NCI-H526 treated with DMSO at 0.1 percent for 48 hours (cell line): ENCODE measurements at places on chromosomes 1 and 21.

- DNase-seq: no peak
Observed at GRCh38 chr1:225851805-225852204, 30.4 kb downstream of the TMEM63A start.

GRCh38 chr1:95850165-95850649 lies 616.2 kb downstream of the RWDD3 start:
- DNase-seq: no peak

DNA sequence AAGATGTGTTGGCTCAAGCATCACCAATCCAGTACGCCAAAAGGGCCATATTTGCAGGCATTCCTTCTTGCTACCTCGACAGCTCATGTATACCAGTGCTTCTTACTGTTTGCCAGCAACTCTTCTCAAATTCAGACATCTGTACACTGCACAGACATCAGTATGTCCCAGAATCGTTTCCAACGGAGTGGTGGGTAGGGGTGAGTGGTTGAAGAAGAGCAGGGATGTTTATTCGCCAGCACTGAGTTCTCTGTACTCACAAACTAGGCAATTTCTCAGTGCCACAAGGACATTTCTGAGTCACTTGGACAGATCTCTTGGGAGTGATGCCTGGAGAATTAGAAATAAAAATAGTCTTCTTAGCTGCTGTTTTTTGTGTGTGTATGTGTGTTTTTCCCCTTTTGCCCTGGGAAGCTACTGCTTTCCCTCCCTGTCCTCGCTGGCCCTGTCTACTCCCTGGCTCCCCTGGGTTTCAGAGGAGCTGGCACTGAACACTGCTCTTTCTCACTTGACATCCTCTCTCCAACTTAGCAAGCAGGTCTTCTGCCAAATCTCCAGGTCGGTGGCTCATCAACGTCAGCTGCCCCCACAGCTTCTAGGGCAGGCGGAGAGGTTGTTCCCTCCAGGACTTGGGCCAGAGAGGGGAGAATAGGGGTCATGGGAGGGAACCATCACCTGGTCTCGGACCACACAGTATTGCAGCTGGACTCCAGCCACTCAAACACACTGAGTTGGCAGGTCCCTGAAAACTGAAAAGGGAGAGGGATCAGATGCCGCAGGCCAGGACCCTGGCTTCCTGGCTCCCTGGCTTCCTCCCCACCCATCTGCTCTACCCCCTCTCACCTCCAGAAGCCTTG lies 90.5 kb downstream of the NMNAT2 start:
- no peak for DNase-seq

DNA sequence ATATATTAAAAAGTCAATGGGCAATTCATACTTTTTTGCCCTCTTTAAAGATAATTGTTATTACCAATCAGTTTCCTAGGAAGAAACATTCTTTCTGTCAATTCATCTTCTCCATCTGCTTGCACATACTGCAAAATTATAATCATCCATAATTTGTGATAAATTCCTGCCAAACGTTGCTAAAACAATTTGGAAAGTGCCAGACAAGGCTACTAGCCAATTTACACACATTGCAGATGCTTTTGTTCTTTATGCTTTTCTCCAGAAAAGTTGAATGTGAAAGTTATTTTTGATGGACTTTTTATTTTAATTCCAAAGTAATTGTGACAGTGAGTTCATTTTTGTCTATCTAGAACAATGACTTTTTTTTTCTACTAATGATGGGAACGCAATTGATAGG lies 992.8 kb upstream of the ADGRL2 start:
- no peak for DNase-seq

GRCh38 chr1:32289256-32289655 lies 2.6 kb upstream of the HDAC1 start:
- no peak for DNase-seq

DNA sequence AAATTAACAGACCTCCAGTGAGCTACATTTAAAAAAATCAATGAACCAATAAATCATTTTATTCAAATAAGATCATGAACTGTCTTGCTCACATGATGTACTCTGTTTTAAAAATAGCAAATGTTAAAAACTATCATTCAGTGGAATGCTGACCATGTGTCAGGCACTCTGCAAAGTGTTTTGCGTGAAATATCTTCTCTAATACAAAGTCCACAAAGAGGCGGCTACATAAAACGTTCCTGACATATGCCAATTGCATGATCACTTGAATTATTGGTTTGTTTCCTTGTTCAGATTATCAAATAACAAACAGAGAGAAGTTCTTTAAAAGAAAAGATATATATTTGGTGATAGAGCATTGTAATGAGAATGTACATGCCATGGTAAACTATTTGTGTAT lies 10.7 kb downstream of the FMO2 start:
- no peak for DNase-seq

GRCh38 chr21:20943561-20943997 lies 54.6 kb upstream of the NCAM2 start:
- DNase-seq: no peak

GRCh38 chr1:164785841-164786534 lies 227.0 kb downstream of the PBX1 start:
- DNase-seq: no peak

GRCh38 chr1:226589008-226589733 lies 40.6 kb downstream of the STUM start:
- no peak for DNase-seq

- no peak for DNase-seq
Observed at GRCh38 chr1:52186449-52186848, 44.6 kb downstream of the ZFYVE9 start.

- DNase-seq: peak; percentile 1
Observed at GRCh38 chr21:25313829-25314228, 293.5 kb downstream of the MRPL39 start.

DNA sequence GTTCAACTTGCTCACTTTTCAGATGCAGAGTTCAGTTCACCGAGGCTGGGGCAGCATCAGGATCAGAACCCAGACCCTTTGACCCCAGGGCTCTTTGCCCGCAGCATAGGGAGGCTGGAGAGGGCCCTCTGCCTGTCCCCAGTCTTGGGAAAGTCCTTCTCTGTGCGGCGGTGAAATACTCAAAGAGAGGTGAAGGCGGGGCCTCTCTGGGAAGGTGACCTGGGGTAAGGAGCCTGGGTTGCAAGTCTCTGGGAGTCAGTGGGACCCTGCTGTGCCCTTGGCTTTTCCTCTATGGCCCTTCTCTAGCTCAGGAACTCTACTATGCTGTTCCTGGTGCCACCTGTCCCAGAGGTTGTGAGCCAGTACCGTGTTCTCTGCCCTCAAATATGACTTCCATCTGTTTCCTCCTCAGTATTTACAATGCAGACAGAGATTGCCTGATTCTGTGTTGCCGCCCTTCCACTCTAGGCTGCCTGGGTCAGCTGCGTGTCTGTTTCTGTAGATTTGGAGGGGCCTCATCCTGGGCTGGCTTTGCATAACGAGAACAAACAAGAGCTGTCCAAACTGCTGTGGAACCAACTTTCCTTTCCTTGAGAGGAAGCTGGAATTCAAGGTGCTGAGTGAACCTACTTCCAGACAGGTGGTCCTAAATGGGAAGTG lies 18.7 kb upstream of the ZBTB21 start:
- peak; percentile 37 for DNase-seq

DNA sequence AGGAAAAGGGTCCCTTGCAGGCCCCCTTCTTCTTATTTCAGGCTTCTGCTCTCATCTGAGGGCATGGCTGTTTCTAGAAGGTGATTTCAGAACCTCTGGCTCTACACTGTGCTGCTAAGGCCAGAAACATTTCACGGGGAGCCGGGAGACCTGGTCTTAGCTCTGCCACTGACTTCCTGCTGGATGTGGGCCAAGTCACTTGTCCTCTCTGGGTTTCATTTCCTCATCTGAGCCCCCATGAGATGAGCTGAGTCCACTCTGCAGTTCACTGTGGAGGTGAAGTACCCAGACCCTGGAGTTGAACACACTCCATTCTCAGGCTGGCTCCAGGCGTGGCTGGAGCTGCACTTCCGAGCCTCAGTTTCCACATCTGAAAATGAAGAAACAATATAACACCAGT lies 2.1 kb downstream of the PADI1 start:
- no peak for DNase-seq

GRCh38 chr1:111099289-111099688 lies 40.6 kb downstream of the DRAM2 start:
- no peak for DNase-seq

DNA sequence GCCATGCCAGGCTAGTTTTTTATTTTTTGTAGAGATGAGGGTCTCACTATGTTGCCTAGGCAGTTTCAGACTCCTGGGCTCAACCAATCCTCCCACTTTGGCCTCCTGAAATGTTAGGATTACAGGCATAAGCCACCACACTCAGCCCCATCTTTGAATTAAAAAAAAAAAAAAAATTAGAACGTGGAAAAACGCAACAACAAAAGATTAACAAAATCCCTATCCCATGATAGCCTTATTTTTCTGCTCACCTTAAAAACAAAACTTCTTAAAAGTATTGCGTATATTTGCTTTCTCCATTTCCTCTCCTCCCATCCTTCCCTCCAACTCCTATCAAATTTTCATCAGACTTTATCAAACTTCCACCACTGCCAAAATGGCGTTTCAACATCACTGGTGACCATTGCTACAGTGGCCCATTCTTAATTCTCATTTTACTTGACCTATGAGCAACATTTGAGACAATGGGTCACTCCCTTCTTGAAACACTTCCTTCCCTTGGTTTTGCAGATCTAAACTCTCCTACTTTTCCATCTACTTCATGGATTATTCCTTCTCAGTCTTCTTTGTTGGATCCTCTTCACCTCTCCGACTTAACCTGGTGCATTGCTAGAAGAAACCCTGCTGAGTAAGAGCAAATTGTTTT lies 579 bp upstream of the ZNF684 start:
- DNase-seq: no peak

GRCh38 chr1:211258310-211258755 lies 833 bp upstream of the RCOR3 start:
- peak; percentile 55 for DNase-seq

GRCh38 chr21:32712043-32712442 lies 15.8 kb downstream of the SYNJ1 start:
- DNase-seq: peak; percentile 44

DNA sequence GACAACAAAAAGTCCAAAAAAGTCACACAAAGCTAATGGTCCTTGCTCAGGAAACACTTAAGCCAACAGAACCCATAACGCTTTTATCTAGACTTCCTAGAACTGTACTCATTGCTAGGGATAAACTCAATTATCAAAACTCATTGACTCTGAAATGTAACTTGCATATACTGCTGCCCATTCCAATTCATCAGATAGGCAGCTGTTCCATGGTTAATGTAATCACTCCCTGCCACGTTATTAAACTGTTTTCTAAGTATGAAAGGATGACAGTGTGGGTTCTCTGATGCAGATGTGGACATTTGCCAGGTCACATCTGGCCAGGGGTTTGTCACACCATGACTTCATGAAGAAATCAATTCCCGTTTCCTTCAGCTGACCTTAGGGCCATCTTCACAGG lies 30.3 kb upstream of the DNAJC11 start:
- DNase-seq: no peak

DNA sequence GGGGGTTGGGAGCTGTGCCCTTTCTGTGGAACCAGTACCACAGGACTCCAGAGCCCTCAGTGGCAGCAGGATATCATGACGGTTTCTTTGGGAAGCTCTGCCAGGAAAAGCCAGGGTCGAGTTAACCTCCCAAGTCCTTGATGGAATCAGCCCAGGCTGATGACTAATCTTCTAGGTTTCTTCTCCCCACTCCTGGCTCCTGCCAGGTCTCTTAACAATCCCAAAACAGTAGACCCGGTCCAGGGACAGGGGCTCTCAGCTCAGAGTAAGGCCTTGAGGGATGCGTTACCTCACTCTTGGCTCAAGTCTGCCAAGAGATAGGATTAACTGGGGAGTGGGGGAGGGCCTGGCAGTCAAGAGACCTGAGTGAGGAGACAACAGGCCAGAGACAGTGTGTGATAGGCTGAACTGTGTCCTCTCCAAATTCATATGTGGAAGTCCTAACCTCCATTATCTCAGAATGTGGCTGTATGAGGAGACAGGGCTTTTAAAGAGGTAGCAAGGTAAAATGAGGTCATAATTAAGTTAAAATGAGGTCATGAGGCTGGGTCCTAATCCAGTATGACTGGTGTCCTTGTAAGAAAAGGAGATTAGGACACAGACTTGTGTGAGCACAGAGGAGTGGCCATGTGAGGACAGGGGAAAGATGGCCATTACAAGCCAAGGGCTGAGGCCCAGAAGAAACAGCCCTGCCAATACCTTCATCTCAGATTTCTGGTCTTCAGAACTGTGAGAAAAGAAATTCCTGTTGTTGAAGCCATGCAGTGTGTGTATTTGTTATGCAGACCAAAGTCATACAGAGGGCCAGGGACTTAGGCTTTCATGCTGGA lies 95.0 kb downstream of the BEND5 start:
- no peak for DNase-seq

DNA sequence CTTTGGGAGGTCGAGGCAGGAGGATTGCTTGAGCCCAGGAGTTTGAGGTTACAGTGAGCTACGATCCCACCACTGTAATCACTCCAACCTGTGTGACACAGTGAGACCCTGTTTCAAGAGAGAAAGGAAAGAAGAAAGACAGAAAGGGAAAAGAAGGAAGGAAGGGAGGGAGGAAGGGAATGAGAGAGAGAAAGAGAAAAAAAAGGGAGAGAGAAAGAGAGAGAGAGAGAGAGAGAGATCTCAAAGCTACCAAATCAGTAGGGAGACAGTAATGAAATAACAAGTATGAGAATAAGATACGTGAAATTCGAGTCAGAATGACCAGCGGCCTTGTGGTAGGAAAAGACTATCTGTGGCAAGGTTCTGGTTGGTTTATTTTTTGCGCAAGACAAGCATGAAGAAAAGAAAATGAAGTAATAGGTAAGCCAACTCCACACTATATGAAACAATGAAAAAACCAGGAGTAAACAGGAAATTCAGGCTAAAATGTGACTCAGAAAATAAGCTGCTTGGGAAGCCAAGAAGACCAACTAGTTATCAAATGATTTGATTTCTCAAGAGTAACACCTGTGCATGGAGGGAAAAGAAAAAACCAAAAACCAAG lies 8.9 kb downstream of the MTF1 start:
- no peak for DNase-seq

GRCh38 chr1:111227851-111228747 lies 586 bp downstream of the CHI3L2 start:
- DNase-seq: no peak

DNA sequence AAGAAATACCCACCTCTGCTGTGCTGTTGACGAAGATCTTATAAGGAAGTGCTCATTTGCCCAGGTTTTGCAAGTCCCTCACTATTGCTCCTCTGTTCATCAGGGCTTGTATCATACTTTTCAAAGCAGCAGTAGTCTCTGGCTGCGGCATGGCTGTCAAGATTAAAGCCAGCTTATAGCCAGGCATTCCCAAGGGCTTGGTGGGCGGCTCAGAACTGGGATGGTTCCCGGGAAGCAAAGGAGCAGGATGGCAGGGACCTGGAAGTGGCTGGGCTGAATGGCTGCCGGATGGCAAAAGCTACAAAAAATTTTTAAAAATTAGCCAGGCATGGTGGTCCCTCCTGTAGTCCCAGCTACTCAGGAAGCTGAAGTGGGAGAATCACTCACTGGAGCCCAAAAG lies 16.7 kb upstream of the SH3BGRL3 start:
- no peak for DNase-seq

DNA sequence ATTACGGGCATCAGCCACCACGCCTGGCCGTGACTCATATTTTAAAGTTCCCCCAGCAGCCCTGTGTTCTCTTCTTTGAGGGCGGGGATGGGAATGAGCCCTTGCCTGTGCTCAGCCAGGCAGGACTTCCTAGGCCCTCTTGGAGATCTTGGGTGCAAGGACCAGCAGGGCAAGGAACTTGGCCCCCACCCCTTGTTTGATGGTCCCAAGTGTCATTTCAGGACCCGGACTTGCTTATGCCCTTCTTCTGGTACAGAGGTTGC lies 9.3 kb downstream of the RASSF5 start:
- DNase-seq: no peak

- DNase-seq: no peak
Observed at GRCh38 chr1:212402666-212403321, 11.9 kb downstream of the PACC1 start.

- DNase-seq: no peak
Observed at GRCh38 chr1:20626524-20626923, 6.7 kb upstream of the PINK1 start.
